ENCODE measurements at places on chromosomes 7 and 10.

DNA sequence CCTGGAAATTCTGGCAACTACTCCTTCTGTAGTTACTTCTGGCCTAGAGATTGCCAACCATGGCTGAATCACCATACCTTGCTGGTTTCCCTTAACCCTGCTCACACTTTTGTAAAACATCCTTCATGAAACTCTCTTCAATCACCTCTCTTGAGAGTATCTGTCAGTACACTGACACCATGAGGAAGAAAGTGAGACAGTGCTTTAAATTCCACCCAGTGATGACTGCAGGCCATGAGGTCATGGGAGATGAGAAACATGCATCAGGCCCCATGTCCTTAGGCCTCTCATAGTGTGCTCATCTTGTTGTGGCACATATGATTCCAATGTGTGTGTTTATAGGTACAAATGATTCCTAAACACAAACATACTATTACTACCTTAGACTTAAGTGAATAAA, 24.6 kb upstream of the NAMPT start:
- DNase-seq, result no peak

DNA sequence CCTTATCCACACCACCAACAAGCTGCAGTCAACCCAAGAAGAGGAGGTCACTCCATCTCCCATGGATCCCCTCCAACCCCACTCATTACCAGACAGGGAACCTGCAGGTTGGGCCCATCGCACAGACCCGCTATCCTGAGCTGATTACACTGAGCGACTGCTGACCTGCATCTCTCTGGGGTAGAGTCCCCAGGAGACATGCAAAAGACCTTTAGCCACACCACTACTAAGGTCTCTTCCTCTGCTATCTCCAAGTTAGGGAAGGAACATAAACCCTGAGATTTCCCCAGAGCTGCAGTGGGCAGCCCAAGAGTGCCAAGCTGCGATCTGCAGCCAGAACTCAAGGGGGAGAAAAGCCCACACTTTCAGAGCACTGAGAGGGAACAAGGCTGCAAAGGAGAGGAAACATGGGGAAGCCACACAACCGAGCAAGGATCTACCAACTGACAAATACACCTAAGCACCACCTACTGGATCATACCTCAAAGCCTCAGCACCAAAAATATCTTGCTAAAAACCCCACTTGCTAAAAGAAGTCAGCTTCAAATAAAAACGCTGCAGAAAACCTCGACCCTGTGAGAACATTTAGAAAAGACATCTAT, 298.2 kb downstream of the SORCS1 start:
- no peak for DNase-seq

DNA sequence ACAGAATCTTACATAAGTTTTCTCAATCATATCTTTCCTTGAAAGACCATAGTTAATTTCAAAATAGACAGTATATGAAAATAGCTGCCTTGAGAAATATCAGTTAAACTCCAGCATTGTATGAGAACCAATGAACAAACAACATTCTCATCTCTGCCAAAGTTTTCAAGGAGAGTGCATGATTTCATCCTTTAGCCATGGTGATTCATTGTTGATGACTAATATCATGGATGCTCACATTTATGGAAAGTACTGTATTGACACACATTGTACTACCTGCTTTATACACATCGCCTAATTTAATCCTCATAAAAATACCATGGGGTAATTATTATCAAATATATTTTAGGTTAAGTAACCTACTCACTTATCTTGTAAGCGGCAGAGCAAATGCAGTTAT, 250.3 kb downstream of the CNTNAP2 start:
- DNase-seq, result no peak

GRCh38 chr10:81152656-81153055, 615.0 kb downstream of the SH2D4B start:
- no peak for DNase-seq

DNA sequence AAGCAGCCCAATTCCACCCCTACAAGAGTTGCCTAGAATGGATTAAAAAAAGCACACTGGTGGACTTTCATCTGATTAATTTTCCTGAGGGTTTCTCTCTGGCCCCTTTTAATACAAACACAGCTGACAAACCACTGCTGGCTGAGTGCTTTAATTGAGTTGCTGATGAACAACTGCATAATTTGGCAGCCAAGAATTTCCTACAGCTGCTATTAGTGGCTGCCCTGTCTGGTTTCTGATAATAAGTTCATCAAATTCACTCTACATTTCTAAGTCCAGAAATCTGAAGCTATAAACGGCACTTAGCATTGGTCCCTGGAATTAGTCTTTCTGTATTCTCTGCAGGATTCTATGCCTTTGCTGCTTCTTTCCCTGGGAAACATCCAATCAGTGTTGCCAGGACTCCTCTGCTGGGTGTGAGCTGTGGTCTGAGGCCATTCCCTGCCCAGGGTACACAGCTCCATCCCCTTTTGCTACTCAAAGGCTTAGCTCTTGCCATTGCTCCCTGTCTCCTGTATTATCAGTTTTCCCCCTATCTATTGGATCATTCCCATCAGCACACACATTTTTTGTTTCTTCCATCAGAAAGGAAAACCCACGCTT, 110.6 kb downstream of the LSM5 start:
- no peak for DNase-seq

GRCh38 chr10:17003151-17003550, 126.5 kb downstream of the CUBN start:
- no peak for DNase-seq

DNA sequence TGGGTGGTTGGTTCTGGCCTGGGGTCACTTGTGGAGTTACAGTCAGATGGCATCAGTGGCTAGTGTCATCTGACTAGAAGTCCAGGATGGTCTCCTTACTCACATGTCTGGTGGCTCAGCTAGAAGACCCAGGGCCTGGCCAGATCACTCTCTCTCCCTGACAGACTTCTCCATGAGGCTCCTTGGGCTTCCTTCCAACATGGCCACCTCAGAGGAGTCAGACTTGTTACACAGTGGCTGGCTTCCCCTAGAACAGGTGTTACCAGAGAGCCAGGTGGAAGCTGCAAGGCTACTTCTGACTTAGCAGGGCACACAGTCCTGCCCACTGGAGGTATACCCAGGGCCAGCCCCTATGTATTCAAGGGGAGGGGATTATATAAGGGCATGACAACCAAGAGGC, 44.2 kb upstream of the MYL10 start:
- no peak for DNase-seq

- no peak for DNase-seq
Measured at GRCh38 chr10:77001206-77001605, 636.4 kb downstream of the KCNMA1 start.

DNA sequence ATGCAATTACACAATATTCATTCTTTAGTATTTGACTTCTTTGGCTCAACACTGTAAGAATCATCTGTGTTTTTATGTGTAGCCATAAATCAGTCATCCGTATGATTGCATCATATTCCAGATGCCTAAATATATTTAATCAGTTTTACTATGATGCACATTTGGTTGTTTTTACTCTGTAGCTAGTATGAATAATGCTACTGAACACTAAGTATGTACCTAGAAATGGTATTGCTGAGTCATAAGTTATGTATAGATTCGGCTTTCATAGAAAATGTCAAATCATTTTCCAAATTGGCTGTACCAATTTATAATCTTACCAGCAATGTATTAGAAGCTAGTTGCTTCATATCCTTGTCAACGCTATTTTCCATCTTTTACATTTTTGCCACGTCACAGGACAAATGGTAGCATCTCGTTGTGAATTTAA, 197.3 kb upstream of the PLXNA4 start:
- DNase-seq, result no peak

DNA sequence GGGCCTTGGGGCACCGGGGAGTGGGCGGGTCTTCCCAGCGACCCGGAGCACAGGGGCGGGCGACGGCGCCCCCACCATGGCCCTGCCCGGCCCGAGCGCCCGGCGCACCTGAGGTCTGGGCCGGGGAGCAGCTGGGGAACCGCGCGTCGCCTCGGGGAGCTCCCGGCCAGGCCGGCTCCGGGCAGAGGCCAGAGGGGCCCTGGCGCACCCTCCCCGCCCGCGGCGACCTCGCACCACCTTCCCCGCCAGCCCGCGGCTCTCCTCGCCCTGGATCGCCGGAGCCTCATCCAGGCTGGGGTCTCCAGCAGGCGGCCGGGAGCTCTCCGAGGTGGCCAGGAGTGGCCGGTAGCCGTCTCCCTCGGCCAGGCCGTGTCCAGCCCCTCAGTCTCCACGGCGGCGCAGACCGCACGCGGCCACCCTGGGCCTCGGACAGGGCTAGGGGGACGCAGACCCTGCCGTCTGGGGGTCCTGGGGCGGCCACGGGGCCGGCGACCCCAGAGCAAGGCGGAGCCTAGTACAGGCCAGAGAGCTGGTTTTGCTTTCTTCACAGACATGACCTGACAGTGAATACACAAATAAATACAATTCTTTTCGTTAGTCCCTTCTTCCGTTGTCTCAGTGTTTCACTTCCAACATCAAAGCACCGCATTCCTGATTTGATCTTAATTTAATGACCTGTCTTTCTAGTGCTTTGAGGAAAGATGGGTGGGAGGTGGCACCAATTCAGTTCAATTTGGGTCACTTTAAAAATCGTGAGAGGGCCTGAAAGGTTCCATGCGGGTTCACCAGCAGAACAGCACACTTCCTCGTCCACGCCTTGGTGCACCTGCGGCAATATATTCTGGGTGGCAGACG, 356.9 kb downstream of the DNAJB6 start:
- no peak for DNase-seq

GRCh38 chr7:149844445-149844844, 6.3 kb downstream of the ZNF862 start:
- DNase-seq, result no peak

- DNase-seq, result no peak
Measured at GRCh38 chr10:18325889-18326531, 185.8 kb downstream of the CACNB2 start.

DNA sequence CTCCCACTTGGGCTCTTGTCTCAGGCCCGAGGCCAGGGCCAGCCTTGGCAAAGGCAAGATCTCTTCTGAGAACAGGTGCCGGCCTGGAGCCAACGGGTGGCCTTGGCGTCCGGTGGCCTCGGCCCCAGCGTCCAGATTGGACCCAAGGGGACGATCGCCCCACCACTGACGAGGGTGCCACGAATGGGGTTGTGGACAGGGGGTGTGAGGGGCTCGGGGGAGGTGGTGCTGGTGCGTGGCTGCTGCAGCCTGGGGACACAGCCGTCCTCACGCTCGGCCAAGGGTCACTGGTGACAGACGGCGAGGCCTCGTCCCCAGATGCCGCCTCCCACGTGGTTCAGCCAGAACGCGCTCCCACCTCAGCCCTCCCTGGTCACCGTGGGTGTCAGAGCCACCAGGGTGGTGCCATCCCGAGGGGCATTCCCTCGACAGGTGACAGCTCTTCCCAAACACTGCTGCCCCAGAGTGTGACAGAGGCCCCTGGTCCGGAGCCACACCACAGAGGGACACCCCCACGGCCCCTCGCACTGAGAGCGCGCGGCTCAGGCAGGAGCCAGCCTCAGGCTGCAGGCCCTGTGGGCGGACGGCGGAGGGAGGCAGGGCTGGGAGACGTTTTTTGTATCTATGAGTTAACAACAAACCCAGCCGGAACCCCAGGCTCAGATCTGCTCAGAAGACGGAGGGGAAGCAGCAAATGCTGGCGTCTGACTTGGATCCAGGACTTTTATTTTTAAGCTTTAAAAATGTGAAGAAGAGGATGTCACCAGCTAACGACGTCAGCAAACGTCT, 18.5 kb upstream of the CFAP46 start:
- DNase-seq, result no peak

GRCh38 chr7:53111031-53111430, 75.6 kb downstream of the POM121L12 start:
- no peak for DNase-seq

DNA sequence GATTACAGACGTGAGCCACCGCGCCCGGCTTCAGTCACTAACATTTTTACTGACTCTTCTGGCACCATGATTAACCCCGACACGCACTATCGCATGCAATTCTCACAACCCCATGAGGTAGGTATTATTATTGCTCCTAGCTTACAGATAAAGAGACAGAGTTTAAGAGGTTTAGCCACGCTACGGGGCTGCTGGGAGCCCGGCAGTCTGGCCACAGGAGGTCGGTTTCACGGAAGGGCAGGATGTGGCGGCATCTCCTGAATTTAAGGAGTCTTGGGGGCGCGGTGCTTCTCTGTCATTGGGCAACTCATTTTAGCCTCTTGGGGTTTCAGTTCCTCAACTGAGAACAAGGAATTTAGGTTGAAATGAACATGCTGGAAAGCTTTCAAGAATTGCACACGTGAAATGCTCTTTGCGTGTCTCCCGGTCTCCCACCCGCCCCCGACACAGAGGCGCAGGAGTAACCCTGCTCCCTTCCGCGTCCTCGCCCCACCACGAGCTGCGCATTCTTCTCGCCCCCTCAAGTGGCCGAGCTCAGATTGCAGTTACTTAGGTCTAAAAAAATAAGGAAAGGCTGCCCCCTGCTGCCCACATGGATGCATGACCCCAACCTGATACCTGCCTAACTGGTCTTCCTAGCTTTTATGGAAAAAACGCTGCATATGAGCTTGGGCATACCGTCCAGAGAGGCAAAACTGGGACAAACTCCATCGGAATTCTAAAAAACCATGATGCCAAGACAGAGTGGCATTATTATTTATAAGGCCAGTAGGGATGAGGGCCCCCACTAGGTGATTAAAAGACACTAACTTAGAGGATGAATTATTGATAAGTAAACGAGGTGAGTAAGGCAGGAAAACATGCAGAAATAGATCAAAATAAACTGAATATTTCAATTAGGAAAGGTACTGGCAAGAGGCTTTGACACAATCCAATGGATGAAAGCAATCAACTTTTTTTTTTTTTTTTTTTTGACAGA, 12.4 kb downstream of the PRSS2 start:
- DNase-seq, result peak; percentile 71

DNA sequence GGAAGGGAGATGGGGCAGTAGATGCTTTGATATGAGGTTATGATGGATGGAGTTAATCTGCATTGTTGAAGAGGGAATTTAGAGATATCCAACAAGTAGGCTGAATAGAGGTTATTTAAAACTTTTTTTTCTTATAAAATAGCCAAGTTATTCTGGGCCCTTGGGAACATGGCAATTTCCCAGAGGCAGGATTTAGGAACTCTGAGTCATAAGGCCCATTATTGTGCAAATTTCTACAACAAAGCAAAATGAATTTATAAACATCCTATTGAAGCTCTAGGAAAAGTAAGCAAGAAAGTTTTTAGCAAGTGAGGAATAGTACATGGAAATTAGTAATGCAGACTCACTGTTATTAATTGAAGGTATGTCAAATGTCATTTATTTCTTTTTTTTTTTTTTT, 160.9 kb upstream of the NPY start:
- no peak for DNase-seq

Data from amygdala (tissue), 56 donors.